ENCODE measurements at places on chromosomes 1 and 21.

- no peak for DNase-seq
Measured at GRCh38 chr1:204280099-204280961, 66.5 kb upstream of the GOLT1A start.

DNA sequence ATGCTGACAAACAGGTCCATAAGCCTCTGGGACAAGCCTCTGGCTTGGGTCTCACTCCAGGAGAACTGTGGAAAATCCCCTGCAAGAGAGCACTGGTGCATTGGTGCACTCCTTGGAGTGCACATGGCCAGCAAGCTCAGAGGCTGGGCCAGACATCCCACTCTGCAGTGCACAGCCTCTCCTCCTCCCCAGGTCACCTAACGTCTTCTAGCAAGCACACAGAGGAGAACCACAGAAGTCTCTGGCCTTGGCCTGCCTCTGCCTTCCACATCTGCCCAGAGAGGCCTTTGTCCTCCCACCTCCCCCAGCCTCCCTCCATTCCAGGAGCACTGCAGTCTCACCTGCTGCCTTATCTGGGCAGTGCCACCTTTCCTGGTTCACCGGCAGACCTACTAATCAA lies 4.2 kb downstream of the PGLYRP3 start:
- DNase-seq: no peak

- DNase-seq: peak; percentile 56
Measured at GRCh38 chr21:28742527-28742926, 250.2 kb downstream of the LTN1 start.

DNA sequence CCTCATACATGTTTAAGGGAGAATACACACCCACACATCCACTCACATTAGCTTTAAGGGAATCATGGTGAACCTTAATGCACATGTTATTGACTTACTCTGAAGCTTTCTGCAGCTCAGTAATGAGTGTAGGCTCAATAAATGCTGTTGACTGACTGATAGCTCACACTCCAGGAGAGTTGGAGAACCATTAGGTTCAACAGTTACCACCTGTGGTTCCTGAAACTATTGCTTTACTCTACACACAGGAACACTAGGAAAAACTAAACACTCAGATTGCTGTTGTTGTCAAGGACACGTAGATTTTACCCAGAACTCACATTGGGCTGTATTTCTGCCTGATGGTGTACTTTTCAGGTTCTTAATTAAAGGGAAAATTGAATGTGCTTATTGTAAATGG lies 37.3 kb downstream of the ZC3H11B start:
- no peak for DNase-seq

- DNase-seq: no peak
Measured at GRCh38 chr1:40386359-40386723, 12.8 kb downstream of the SMAP2 start.

DNA sequence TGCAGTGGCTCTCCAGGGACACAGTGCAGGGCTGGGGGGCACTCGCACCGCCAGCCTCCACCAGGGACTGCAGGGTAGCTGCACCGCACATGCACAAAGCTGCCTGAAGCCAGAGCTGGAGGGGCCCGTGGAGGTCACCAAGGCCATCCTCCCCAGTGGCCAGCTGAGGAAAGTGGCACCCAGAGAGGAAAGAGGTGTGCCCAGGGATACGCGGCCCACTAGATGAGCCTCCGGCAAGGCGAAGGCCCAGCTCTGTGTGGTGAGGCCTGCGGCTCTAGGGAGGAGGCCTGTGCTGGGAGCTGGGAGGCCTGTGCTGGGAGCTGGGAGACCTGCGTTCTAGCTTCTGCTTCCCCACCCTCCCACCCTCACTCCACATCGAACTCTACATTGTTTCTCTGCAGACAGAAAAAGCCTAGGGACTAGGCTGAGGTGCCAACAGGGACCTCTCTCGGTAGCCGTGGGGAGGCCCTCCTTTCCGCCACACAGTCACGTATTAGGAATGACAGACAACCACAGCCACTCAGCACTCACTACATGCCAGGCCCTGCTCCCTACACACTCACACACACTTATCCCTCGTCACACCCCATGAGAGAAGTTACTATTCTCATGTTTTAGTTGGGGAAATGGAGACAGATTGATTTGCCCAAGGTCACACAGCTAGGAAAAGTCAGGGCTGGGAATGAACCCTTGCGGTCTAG lies 921 bp upstream of the ASCL5 start:
- DNase-seq: no peak

DNA sequence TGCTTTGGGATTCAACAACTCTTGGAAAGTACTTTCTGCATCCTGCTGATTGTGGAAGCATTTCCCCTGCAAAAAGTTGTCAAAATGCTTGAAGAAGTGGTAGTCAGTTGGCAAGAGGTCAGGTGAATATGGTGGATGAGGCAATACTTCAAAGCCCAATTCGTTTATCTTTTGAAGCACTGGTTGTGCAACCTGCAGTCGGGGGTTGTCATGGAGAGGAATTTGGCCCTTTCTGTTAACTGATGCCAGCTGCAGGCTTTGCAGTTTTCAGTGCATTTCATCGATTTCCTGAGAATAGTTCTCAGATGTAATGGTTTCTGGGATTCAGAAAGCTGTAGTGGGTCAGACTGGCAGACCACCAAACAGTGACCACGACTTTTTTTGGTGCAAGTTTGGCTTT lies 47.6 kb upstream of the GJA5 start:
- no peak for DNase-seq

GRCh38 chr1:198901266-198901665 lies 262.4 kb downstream of the PTPRC start:
- no peak for DNase-seq

DNA sequence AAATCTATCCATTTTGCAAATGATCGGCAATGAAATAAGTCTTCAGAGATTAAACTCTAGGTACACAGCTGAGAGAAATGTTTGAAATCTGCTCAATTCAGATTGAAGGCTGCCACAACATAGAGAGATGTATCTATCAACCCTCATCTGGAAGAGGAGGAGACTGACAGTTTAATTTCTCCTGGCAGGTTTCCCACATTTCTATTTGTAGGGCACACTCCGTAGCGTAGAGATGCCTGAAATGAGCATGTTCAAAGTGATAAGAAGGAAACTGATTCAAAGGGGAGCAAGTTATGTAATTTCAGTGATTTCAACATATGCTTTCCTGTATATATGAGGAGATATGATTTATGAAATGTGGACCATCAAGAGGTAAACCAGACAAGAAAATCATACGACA lies 44.1 kb downstream of the NIBAN1 start:
- DNase-seq: no peak

DNA sequence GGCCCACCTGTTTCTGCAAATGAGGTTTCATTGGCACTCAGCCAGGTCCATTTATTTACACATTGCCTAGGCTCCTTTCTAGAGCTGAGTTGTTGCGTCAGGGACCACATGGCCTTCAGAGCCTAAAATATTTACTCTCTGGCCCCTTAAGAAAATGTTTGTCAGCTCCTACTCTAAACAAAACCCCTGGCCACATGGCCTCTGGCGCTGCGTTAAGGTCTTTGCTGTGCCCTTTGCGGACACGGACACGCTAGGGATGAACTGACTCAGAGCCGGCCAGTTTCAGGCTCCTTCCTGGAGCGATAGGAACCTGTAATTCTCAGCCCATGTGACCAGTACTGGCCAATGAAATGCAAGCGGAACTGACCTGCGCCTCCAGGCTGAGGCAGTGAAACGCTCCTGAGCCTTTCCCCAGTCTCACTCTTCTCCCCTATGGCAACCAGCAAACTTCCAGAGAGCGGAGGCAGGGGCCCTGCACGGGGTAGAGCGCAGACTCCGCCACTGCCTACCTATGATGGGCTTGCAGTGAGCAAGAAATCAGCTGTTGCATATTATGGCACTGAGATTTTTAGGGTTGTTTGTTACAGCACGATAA lies 160.3 kb downstream of the ETS2 start:
- DNase-seq: peak; percentile 45
